ENCODE measurements at places on chromosomes 3 and 15. TPM values are rescaled to one million over a fixed set of nuclear protein-coding genes. Genes with fewer than 3 reads are reported as not detected.

- DNase-seq = no peak
Measured at GRCh38 chr3:132709761-132710160, 12.4 kb downstream of the NPHP3 start.

- DNase-seq = no peak
Measured at GRCh38 chr3:128439226-128439625, 27.5 kb downstream of the DNAJB8 start.

GRCh38 chr3:82496890-82497560 is 735.6 kb upstream of the GBE1 start:
- no peak for DNase-seq

DNA sequence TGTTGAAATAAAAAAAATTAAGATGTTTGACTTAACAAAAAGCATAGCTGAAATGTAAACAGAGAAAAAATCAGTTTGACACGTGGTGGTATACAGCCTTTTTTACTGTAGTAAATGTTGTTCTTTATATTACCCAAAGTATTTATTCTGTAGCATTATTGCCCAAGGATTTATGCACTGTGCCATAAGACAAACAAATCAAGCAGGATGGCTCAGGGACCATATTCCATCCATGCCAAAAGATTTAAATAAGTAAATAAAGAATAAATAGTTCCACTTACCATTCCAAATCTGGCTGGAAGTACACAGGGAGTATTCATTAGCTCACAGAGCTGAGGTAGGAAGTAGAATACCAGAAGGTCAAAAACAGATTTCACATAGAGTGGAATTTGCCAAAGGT is 666.7 kb upstream of the CADM2 start:
- no peak for DNase-seq

- no peak for DNase-seq
Measured at GRCh38 chr15:80060356-80061006, 1.0 kb downstream of the ZFAND6 start.

The GTPBP8 gene
- total RNA-seq = 39.9 TPM

DNA sequence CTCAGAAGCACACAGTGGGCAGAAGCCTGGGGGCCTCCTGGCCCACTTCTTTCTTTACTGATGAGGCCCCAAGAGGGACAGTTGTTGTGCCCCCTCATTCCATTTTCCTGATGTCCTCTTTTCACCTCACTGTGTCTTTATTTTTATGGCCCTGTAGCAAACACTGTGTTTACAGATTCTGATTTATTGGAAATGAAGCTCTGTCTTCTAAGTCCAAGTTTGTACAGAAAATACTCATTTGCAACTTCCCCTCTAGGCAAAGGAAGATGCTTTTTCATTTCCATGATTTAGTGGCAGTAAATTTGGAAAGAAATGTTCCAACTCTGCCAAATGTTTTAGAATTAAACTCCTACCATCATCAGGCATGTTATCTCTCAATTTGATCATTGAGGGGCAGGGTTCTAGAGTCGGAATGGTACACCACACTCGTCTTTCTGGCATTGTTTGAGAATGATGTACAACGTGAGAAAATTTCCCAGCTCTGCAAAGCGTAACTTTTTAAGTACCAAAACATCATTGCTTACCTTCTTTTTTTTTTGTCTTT is 129.7 kb downstream of the ARNT2 start:
- DNase-seq = no peak

The AADAC gene
- not detected for total RNA-seq
